Upper lobe of right lung (tissue), 1 donor: ENCODE measurements at places on chromosomes 16 and 17. TPM values are rescaled to one million over a fixed set of nuclear protein-coding genes. Genes with fewer than 3 reads are reported as not detected.
A peak's percentile ranks its signal among the peaks of the same experiment; 100 is the strongest.

GRCh38 chr16:73847090-73847489, 449.5 kb upstream of the PSMD7 start:
- no peak overlapping the region for H3K4me3 ChIP-seq
- H3K27me3 ChIP-seq = no peaks in the 10 kb centered on the region
- no peak overlapping the region for H3K27ac ChIP-seq
- no peaks in the 10 kb centered on the region for H3K36me3 ChIP-seq
- H3K4me1 ChIP-seq = no peaks in the 10 kb centered on the region

DNA sequence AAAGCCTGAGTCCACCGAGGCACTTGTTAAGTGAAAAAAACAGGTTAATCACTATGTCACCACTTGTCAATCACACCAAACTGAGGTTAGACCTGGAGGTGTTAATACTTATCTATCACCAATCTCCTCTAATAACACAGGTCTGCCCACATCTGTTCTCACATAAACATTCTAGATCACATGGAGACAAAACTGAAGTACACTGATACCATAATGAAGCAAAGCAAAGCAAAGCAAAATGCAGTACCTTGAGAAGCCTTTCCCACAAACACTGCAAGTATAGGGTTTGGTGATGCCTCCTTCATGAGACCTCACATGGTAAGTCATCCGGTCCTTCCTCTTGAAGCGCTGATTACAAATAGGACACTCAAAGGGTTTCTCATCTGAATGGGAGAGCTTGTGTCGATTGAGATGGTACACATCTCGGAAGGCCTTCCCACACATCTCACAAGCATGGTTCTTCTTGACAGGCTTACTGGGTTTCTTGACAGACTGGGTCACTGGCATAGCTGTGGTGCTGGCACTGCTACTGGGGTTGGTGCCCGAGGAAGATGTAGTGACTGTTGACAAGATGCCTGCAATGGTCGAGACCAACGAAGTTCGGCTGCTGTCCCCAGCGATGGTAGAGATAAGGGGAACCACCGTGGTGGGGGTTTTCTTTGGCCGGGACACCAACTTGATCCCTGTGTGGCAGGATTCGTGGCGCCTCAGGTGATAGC, 5.4 kb downstream of the VEZF1 start:
- no peak overlapping the region for H3K27ac ChIP-seq
- DNase-seq = no peak
- H3K4me3 ChIP-seq = no peak overlapping the region
- no peaks in the 10 kb centered on the region for H3K27me3 ChIP-seq
- H3K4me1 ChIP-seq = peaks cover 56% of the 10 kb centered on the region
- peaks cover 51% of the 10 kb centered on the region for H3K36me3 ChIP-seq

- H3K4me1 ChIP-seq = no peaks in the 10 kb centered on the region
- H3K27ac ChIP-seq = no peak overlapping the region
- peaks cover 6% of the 10 kb centered on the region for H3K27me3 ChIP-seq
- no peak for DNase-seq
Measured at GRCh38 chr16:49216593-49216992, 65.0 kb downstream of the CBLN1 start.

- H3K36me3 ChIP-seq = no peaks in the 10 kb centered on the region
- no peaks in the 10 kb centered on the region for H3K27me3 ChIP-seq
- DNase-seq = no peak
Measured at GRCh38 chr16:84360170-84360569, 8.2 kb upstream of the ATP2C2 start.

GRCh38 chr16:86215233-86215978, 294.9 kb upstream of the FOXF1 start:
- H3K27ac ChIP-seq = peak overlapping the region; percentile 36
- no peaks in the 10 kb centered on the region for H3K36me3 ChIP-seq
- no peaks in the 10 kb centered on the region for H3K27me3 ChIP-seq
- H3K4me1 ChIP-seq = peaks cover 17% of the 10 kb centered on the region
- no peak overlapping the region for H3K4me3 ChIP-seq

- no peak overlapping the region for H3K27ac ChIP-seq
- no peaks in the 10 kb centered on the region for H3K27me3 ChIP-seq
- no peak overlapping the region for H3K4me3 ChIP-seq
- DNase-seq = peak; percentile 29
Measured at GRCh38 chr17:73983621-73984400, 219.7 kb upstream of the RPL38 start.

DNA sequence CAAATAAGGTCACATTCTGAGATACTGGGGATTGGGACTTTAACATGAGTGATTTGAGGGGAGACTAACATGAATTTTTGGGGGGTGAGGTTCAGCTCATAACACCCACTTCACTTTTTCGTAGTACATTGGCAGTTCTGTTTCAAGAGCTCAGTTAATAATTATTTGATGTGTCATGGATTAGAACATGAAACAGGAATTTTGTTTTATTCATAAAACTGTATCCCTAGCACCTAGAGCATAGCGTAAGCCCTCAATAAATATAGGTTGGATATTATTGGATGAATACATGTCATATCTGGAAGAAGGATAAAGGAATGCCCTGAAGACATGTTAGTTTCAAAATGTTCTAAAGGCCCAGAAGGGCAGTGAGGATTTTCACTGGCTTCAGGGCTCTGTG, 119.8 kb downstream of the PRKCA start:
- no peaks in the 10 kb centered on the region for H3K27me3 ChIP-seq
- no peak for DNase-seq
- no peaks in the 10 kb centered on the region for H3K4me1 ChIP-seq
- H3K36me3 ChIP-seq = no peaks in the 10 kb centered on the region
- H3K4me3 ChIP-seq = no peak overlapping the region

- H3K4me1 ChIP-seq = peaks cover 9% of the 10 kb centered on the region
- no peak overlapping the region for H3K27ac ChIP-seq
- DNase-seq = no peak
Measured at GRCh38 chr17:79927688-79928501, 88.7 kb upstream of the CBX4 start.

DNA sequence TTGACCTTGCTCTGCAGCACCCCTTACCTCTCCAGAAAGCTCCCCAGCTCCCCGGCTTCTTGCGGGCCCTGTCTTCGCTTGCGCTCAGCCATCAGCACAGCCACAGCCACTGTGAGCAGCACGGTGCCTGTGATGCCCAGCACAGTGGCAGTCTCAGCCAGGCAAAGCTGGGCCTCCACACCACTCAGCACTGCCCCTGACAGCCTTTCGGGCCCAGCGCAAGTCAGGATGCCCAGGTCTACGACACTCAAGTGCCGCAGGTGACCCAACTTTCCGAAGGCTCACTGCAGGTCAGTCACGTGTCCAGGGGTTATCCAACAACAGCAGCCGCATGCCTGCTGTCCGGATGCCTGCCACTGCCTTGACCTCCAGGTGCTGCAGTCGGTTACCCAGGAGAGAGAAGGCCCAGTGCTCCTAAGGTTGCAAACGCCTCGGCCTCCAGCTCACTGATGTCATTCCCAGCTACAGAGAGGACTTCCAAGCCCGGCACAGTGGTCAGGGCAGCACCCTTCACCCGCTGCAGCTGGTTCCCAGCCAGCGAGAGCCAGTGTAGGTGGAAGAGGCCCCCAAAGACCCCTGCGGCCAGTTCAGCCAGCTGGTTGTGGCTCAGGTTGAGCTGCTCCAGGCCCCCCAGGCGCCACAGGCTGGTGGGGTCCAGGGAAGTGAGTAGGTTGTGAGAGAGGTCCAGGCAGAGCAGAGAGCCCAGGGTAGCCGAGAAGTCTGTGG, 8.9 kb upstream of the TMEM101 start:
- H3K4me1 ChIP-seq = no peaks in the 10 kb centered on the region
- no peak for DNase-seq
- no peak overlapping the region for H3K27ac ChIP-seq
- no peaks in the 10 kb centered on the region for H3K36me3 ChIP-seq
- no peaks in the 10 kb centered on the region for H3K27me3 ChIP-seq

The OTOA gene
- total RNA-seq = 0.90 TPM

The ITGAD gene
- total RNA-seq = 0.20 TPM

The KIF19 gene
- 0.23 TPM for total RNA-seq

The TEX14 gene
- 1.3 TPM for total RNA-seq
